Adrenal gland (tissue), 19 donors: ENCODE measurements at places on chromosomes 16 and 17. TPM values are rescaled to one million over a fixed set of nuclear protein-coding genes. Genes with fewer than 3 reads are reported as not detected.

GRCh38 chr17:46984341-46984740 lies 5.3 kb upstream of the RPRML start:
- peaks cover 3% of the 10 kb centered on the region for H3K27me3 ChIP-seq
- no peak for DNase-seq
- H3K4me1 ChIP-seq = peaks cover 3% of the 10 kb centered on the region
- no peak overlapping the region for H3K27ac ChIP-seq

DNA sequence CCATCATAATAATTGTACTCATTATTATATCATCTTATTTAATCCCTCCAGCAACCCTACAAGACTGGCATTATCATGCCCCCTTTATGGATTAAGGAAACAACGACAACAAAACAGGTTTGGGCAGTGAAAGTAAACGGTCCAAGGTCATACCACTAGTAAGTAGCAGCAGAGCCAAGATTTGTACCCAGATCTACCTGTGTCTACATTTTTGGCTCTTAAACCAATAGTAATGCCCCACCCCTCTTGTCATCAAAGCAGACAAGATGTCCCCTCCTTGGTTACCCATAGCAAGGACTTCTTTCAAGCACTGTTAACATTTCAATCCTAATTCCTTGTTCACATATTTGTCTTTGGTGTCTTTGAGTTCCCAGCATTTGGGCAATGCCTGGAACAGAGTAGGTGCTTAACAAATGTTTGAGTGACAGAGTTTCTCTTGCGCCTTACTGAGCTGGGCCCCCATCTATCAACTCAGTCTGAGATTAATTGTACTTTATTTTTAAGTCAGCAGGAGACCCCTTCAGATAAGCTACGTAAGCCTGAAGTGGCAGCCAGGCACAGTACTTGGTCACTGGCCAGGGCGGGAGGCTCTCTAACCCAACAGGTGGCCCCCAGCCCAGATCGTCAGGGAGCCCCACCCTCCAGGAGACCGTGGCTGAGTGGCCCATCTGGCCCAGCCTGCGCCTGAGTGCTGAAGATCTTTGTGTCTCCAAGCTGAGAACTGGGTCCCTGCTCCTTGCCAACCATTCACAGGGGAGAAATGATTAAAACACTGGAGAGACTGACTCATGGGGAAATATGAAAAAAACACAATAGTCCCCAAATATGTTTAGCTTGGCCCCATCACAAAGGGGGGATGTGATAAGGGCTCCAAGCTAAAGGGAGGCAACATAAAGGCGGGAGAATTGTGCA lies 75.8 kb downstream of the AXIN2 start:
- H3K27ac ChIP-seq = no peak overlapping the region
- peak; percentile 26 for DNase-seq
- no peaks in the 10 kb centered on the region for H3K36me3 ChIP-seq
- H3K4me1 ChIP-seq = no peaks in the 10 kb centered on the region
- H3K4me3 ChIP-seq = no peak overlapping the region
- H3K27me3 ChIP-seq = no peaks in the 10 kb centered on the region

- peaks cover 64% of the 10 kb centered on the region for H3K36me3 ChIP-seq
- no peak overlapping the region for H3K4me3 ChIP-seq
- no peaks in the 10 kb centered on the region for H3K27me3 ChIP-seq
These were observed 23.5 kb downstream of the PLD6 start for GRCh38 chr17:17182598-17183136.

DNA sequence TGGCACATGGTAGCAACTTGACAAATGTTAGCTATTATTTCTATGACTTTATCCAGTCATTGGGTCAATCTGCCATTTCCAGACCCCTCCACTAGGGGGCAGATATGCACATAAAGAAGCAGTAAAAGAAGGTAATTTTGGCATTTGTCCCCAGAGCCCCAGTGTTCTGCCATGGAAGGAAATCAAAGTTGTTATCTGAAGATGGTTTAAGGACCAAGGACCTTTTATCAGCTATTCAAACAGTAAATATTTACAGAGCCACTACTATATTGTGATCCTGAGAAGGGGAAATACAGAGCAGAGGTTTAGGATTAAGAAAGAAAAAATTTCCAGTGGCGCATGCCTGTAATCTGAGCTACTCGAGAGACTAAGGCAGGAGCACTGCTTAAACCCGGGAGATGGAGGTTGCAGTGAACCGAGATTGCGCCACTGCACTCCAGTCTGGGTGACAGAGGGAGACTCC lies 20.0 kb downstream of the TRAF4 start:
- H3K27ac ChIP-seq = no peak overlapping the region
- H3K4me3 ChIP-seq = no peak overlapping the region

DNA sequence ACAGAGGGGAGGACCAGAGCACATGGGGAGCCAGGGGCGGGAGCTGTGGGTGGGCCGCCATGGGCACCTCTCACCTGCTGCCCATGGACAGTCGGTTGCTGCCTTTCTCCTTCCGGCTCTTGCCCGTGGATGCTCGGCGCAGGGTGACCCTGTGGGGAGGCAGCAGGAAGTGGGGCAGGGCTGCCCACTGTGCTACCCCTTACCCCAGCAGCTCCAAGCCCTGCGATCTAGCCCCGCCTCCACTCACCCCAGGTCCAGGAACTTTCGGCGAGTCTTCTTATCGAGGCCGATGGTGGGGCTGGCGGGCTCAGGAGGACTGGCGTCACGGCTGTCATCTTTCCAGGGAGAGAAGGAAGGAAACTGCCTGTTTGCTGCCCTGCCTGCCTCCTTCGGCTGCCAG lies 14.2 kb downstream of the SAMD14 start:
- DNase-seq = no peak
- no peak overlapping the region for H3K27ac ChIP-seq
- H3K27me3 ChIP-seq = no peaks in the 10 kb centered on the region
- H3K36me3 ChIP-seq = no peaks in the 10 kb centered on the region

- H3K4me1 ChIP-seq = no peaks in the 10 kb centered on the region
- H3K36me3 ChIP-seq = no peaks in the 10 kb centered on the region
- no peak for DNase-seq
- no peaks in the 10 kb centered on the region for H3K27me3 ChIP-seq
These were observed 147.5 kb downstream of the KCNJ12 start for GRCh38 chr17:21523497-21524210.

- H3K27ac ChIP-seq = no peak overlapping the region
- no peaks in the 10 kb centered on the region for H3K27me3 ChIP-seq
- no peak overlapping the region for H3K4me3 ChIP-seq
- no peak for DNase-seq
- H3K4me1 ChIP-seq = no peaks in the 10 kb centered on the region
These were observed 36.4 kb downstream of the MAP2K6 start for GRCh38 chr17:69450918-69451317.

GRCh38 chr17:10640475-10640874 lies 16.6 kb downstream of the MYH3 start:
- no peak overlapping the region for H3K4me3 ChIP-seq
- no peaks in the 10 kb centered on the region for H3K4me1 ChIP-seq
- H3K27me3 ChIP-seq = no peaks in the 10 kb centered on the region
- H3K27ac ChIP-seq = no peak overlapping the region
- H3K36me3 ChIP-seq = peaks cover 19% of the 10 kb centered on the region

GRCh38 chr17:15452746-15453145 lies 14.7 kb downstream of the CDRT4 start:
- H3K27ac ChIP-seq = no peak overlapping the region
- H3K27me3 ChIP-seq = no peaks in the 10 kb centered on the region
- H3K4me1 ChIP-seq = peaks cover 16% of the 10 kb centered on the region
- H3K36me3 ChIP-seq = no peaks in the 10 kb centered on the region
- DNase-seq = no peak

DNA sequence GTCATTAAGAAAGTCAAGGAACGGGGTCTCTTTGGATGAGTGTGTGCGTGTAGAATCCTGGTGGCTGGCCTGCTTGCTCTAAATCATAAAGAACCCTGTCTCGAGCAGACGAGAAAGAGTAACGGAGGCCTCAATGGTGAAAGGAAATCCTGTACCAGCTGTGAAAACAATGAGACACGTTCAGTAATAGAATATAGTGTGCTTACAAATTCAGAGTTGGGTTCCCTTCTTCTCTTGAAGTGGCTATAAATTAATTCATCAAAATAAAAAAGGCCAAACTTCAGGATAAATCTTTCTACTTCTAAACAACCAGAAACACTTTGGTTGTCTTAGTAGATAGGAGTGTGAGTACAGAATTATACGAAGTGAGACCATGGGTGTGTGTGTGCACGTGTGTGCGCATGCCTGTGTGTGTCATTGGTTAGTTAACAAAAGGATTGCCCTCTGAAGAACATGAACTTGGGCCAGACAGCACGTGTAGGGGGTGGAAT lies 48.5 kb downstream of the WWOX start:
- no peaks in the 10 kb centered on the region for H3K4me1 ChIP-seq
- no peaks in the 10 kb centered on the region for H3K36me3 ChIP-seq
- no peaks in the 10 kb centered on the region for H3K27me3 ChIP-seq
- no peak for DNase-seq

DNA sequence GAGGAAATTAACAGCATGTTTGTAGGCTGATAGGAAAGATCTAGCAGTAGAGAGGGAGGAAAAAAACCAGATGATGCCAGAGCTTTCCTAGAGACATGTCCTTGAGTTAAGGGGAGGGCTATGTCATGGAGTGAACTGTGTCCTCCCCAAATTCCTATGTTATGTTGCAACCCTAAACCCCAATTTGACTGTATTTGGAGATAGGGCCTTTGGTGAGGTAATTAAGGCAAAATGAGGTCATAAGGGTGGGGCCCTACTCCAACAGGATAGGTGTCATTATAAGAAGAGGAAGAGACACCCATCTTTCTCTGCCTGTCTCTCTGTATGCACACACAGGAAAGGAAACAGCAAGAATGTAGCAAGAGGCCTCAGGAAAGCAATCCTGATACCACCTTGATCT lies 195.3 kb upstream of the AXIN2 start:
- H3K27me3 ChIP-seq = no peaks in the 10 kb centered on the region
- no peak overlapping the region for H3K4me3 ChIP-seq
- H3K4me1 ChIP-seq = peaks cover 8% of the 10 kb centered on the region
- no peak for DNase-seq

GRCh38 chr16:70345840-70346239 lies 863 bp upstream of the DDX19A start:
- peak overlapping the region; percentile 65 for H3K4me3 ChIP-seq
- H3K4me1 ChIP-seq = peaks cover 30% of the 10 kb centered on the region
- DNase-seq = no peak
- H3K27me3 ChIP-seq = no peaks in the 10 kb centered on the region
- H3K36me3 ChIP-seq = no peaks in the 10 kb centered on the region
- no peak overlapping the region for H3K27ac ChIP-seq

GRCh38 chr17:46978489-46979146 lies 435 bp downstream of the RPRML start:
- no peak overlapping the region for H3K27ac ChIP-seq
- H3K27me3 ChIP-seq = peaks cover 28% of the 10 kb centered on the region
- no peak overlapping the region for H3K4me3 ChIP-seq

DNA sequence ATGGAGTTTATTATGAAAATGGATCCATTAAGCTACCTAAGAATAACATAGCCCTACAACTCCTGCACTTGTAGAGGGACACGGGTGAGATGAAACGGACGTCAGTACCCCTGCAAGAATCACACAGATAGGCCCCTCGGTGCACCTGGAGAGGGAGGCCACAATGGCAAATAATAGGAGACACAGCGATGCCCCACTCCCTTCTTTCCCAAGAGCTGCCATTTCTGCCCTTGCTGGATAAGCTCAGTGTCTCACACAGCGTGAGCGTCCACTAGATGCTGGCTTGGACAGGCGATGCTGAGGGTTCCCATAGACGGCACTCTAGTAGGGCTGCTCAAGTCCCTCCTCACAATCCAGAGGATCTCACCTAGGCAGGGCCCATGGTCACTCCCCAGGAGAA lies 67.8 kb downstream of the ADCY9 start:
- H3K4me1 ChIP-seq = peaks cover 9% of the 10 kb centered on the region
- H3K36me3 ChIP-seq = no peaks in the 10 kb centered on the region
- no peak overlapping the region for H3K4me3 ChIP-seq

GRCh38 chr17:45098869-45099616 lies 33.3 kb downstream of the PLCD3 start:
- DNase-seq = peak; percentile 93
- H3K4me3 ChIP-seq = no peak overlapping the region

GRCh38 chr17:2338315-2338657 lies 985 bp downstream of the SGSM2 start:
- peak; percentile 51 for DNase-seq
- peaks cover 15% of the 10 kb centered on the region for H3K4me1 ChIP-seq
- peak overlapping the region; percentile 39 for H3K4me3 ChIP-seq

DNA sequence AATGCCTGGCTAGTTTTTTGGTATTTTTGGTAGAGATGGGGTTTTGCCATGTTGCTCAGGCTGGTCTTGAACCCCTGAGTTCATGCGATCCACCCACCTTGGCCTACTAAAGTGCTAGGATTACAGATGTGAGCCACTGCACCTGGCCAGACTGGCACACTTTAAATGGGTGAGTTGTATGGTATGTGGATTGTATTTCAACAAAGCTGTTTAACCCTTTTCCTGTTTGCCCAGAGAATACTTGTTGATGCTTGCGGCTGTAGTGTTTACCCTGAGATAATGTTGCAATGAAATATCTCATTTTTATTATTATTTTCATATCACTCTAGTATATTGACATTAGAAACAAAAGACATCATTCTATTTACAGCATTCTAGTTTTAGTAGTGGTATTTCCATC lies 17.1 kb upstream of the TMEM94 start:
- no peak overlapping the region for H3K4me3 ChIP-seq
- H3K4me1 ChIP-seq = peaks cover 18% of the 10 kb centered on the region
- no peaks in the 10 kb centered on the region for H3K27me3 ChIP-seq

GRCh38 chr17:21289902-21290571 lies 5.5 kb downstream of the MAP2K3 start:
- peak overlapping the region; percentile 97 for H3K27ac ChIP-seq
- no peaks in the 10 kb centered on the region for H3K36me3 ChIP-seq
- peaks cover 43% of the 10 kb centered on the region for H3K4me1 ChIP-seq
- no peaks in the 10 kb centered on the region for H3K27me3 ChIP-seq

DNA sequence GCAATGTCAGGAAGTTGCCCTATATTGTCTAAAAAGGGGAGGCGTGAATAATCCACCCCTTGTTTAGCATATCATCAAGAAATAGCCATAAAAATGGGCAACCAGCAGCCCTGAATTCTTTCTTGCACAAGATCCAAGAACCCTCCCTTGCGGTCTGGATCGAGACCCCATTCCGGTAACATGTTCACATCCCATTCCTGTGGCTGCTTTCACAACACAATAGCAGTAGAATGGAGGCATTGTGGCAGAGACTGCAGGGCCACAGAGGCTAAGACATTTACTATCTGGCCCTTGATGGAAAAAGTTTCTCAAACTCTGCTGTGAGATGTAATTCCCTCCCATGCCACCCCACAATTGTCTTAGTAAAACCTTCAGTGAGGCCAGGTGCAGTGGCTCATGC lies 73.2 kb downstream of the RMI2 start:
- no peak overlapping the region for H3K27ac ChIP-seq
- H3K36me3 ChIP-seq = no peaks in the 10 kb centered on the region
- no peaks in the 10 kb centered on the region for H3K27me3 ChIP-seq
- no peaks in the 10 kb centered on the region for H3K4me1 ChIP-seq
- H3K4me3 ChIP-seq = no peak overlapping the region

TMC8 gene
- 6.5 TPM for total RNA-seq

PLA2G10 gene
- total RNA-seq = not detected

KRTAP9-4 gene
- not detected for total RNA-seq

SLC12A3 gene
- not detected for total RNA-seq

RAP1GAP2 gene
- 9.4 TPM for total RNA-seq

RDM1 gene
- total RNA-seq = not detected

KRT13 gene
- total RNA-seq = 3.5 TPM

ADAD2 gene
- total RNA-seq = 0.27 TPM
